SJSA1 (cell line): ENCODE measurements at places on chromosomes 13 and 19.
A peak's percentile ranks its signal among the peaks of the same experiment; 100 is the strongest.

- DNase-seq = no peak
Observed at GRCh38 chr19:57675881-57676280, 5.9 kb upstream of the ZNF551 start.

DNA sequence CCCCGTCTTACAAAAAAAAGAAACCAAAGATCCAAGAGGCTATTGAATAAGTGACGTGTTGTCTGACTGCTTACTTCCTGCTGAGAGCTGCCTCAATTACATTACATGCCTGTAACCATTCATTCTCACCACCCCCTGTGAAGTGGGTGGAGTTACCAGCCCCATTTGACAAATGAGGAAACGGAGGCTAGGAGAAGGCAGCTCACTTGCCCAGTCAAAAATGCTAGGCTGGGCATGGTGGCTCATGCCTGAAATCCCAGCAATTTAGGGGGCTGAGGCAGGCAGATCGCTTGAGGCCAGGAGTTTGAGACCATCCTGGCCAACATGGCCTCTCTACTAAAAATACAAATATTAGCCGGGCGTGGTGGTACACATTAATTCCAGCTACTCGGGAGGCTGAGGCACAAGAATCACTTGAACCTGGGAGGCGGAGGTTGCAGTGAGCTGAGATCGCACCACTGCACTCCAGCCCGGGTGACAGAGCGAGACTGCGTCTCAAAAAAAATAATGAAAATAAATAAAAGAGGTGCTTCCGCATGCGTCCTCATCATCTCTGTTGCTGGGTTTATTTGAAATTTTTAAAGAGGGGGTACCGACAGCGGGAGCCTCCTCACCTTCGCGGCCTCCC lies 499 bp downstream of the LSM7 start:
- peak; percentile 80 for DNase-seq

DNA sequence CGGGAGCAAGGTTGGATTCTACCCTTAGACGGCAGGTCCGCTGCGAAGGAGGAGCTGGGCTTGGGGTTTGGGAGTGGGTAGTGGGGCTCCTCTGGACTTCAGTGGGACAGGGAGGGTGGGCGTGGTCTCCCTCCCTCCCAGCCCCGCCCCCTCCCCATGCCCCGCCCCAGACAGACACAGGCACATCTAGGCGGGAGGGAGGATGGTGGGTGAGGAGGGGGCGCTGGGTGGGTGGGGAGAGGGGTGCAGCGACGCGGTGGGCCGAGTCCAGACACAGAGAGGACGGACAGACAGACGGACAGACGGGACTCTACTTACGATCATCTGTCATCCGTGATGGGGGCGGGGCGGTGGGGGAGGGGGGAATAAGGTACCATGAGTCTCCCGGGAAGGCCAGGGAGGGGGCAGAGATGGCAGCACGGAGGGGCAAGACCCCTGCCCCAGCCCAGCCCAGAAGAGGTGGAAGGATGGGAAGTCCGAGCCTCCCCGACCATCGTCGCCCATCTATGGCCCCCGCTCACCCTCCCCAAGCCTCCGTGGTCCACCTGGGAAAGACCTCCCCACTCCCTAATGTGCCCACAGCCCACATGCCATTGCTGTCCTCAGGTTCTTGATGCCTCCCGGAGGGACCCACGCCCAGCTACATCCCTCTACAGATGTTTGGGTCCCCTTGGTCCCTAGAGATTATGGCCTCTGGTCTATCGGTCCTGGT lies 64.8 kb downstream of the UNC13A start:
- DNase-seq = no peak

- peak; percentile 12 for DNase-seq
Observed at GRCh38 chr19:48881741-48882657, 9.8 kb downstream of the PPP1R15A start.

GRCh38 chr19:55283548-55284377 lies at the start of gene BRSK1:
Gene BRSK1, plus strand, starts transcription at chr19:55283997. Its CDS starts 446 bp downstream, at chr19:55284443.
- peak; percentile 80 for DNase-seq

GRCh38 chr13:109747524-109747923 lies 38.9 kb downstream of the IRS2 start:
- peak; percentile 57 for DNase-seq

- no peak for DNase-seq
Observed at GRCh38 chr19:31627620-31628365, 278.6 kb upstream of the TSHZ3 start.

GRCh38 chr13:112998521-112999280 lies 29.7 kb downstream of the MCF2L start:
- no peak for DNase-seq

- no peak for DNase-seq
Observed at GRCh38 chr13:106796280-106797047, 228.5 kb upstream of the ARGLU1 start.

DNA sequence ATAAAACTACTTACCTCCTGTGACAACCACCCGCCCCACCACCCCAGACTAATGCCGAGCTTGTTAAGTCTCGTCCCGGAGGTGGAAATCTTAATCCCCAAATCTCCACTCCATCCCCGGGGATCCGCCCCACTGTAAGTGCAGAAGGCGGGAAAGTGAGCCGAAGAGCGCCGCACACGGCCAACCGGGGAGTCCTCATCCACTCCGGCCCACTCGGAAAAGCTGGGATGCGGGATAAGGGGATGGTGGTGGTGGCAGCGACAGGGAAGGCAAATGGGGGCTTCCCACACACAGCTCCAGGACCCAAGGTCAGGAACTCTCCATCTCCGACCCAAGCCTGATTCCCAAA lies 621 bp downstream of the FBL start:
- peak; percentile 48 for DNase-seq

DNA sequence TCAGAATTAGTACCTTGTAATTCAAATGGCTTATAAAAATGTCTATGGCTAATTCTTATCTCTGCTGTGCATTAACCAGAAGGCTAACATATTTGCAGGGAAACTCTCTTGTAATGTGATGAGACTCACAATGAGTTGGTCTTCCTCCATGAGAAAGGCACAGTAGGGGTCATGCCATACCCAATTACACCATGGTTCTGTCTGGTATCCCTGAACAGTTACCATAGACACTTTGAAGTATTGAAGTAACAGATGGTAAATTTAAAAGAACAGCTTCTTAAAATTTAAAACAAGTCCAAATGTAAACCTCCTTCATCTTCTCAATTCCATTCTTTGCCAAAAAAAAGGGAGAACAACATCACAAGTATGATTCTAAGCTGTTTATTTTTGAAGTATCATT lies 22.6 kb upstream of the SLAIN1 start:
- DNase-seq = no peak

- DNase-seq = no peak
Observed at GRCh38 chr19:23706657-23707056, 19.6 kb upstream of the ZNF675 start.

- DNase-seq = peak; percentile 6
Observed at GRCh38 chr13:24664726-24665409, 15.3 kb upstream of the ATP12A start.

DNA sequence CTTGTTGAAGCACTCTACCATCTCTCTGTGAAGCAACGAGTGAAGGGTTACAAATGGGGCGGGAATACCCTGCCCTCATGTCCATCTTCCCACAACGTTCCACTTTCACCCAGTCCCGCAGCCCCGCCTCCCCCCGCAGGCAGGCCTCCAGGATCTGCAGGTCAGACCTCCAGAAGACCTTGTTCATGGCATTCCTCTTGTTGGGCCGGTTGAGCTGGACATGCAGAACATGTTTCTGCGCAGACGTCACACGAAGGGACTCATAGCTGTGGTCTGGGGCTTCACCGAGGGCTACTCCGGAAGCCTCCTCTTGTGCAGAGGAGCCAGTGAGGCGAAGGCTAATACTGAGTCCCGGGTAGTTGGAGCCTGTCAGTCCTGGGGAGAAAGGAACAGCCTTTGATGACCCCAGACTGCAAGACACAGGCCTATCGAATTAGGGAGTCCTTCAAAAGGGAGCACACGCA lies 420 bp downstream of the ECH1 start:
- no peak for DNase-seq

DNA sequence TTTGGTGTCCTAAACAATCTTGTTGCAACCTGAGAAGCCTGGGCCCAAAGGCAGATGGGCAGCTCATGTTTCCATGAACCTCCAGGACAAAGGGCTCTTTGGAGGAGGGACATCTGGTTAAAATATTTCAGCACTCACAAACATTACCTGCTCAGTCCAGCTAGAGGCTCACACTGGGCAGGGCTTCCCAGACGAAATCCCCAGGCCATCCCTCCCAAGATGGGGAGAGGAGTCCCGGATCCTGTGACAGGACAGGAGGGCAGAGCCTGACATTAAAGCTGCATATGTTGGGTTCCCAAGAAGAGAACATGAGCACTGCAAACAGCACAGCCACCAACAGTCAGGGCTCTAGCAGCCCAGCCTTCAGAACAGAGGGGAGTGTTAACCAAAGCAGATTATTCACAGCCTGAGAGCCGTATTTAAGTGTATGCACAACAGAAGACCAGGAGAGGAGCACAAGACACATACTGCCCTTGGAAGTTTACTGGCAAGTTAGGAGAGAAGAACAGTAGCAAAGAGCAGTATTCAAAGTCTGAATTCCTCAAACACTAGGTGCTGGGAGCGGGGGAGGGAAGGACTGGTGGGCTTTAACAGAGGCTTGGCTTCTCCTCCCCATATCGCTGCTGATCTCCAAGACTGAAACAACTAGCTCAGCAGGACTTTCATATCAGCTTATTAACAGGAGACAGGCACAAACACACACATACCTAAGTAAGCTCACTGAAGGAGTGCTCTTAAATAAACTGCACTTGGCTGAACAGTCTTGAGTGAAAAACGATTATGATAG lies 12.3 kb downstream of the ATP7B start:
- DNase-seq = no peak

GRCh38 chr19:55633861-55634260 lies 6.9 kb upstream of the ZNF580 start:
- no peak for DNase-seq

DNA sequence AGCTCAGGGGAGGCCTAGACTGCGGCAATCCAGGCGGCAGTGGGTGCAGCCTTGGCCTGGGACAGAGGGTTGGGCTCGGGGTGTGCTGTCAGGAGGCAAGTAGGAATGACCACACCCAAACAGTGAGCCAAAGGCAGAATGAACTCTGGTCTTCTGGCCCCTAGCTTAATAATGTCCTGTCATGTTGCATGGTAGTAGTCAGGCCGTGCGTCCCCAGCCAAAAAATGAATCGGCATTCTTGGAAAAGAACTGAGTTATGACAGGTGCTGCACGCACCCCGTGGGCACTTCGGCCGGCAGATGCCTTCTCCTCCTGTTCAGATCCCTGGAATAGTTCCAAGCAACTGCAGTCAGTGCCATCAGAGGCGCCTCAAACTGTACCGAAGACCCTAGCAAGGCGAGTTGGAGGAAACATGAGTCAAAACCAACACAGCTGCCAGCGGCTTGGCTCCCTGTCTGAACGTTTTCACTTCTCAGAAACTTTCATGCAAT lies 55.9 kb downstream of the ATP7B start:
- DNase-seq = no peak

GRCh38 chr13:23969647-23970046 lies 72.3 kb upstream of the C1QTNF9B start:
- peak; percentile 3 for DNase-seq

DNA sequence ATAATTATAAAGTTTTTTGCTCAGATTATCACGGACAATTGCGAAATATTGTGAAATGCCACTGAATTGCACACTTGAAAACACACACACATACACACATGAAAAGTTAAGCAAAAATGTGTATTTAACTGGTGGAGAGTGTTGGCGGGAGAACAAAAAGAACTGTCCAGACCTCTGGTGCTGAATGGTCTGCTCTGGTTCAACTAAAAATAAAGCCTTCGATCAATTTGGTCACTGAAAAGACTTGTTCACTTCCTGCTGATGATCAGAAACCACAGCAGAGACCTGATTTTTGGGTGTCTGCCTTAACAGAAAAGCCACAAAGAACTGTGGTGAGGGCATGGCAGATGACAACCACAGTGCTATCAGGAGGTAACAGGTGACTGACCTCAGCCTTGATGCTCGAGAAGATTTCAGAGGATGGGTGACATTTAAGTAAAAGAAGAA lies 4.0 kb upstream of the IGFL1 start:
- no peak for DNase-seq

DNA sequence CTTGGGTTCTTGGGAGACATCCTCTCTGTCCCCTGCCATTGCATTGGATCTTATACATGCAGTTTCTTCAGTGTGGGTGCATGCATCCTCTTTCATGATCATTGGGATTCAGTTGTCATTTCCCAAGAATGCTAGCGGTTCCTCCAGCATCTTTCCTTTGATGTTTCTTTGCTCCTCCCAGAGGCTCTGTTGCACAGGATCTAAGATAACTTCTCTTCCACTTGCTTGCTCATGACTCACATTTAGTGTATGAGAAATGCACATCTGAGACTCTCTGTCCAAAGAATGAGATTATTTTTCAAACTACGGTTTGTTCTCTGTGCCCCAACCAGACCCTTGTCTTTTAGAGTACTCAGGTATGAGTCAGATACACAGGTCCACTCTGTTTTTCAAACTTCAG lies 197.1 kb downstream of the NDFIP2 start:
- DNase-seq = no peak

GRCh38 chr13:23512762-23513395 lies 57.3 kb upstream of the TNFRSF19 start:
- no peak for DNase-seq

GRCh38 chr13:99970651-99971575 lies 654 bp downstream of the ZIC5 start:
- DNase-seq = peak; percentile 71

DNA sequence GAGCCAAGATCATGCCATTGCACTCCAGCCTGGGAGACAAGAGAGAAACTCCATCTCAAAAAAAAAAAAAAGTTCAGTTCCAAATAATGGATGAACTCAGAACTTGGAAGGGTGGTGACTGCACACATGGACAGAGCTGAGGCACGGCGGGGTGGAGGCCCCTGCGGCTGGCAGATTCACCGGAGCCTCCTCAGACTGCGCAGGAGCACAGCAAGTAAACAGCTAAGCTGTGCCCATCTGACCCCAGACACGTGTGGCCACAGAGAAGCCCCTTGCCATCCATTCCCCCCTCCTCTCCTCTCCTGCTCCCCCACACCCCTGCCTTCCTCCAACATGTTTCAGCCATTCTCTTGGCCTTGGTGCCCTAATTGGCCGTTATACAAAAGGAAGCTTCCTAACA lies 15.6 kb upstream of the PROZ start:
- DNase-seq = no peak

GRCh38 chr19:3816566-3817218 lies 30.5 kb upstream of the MATK start:
- DNase-seq = no peak
